Activated B cell treated with CpG ODN at 0.5 μM for 24 hours (primary cell): ENCODE measurements at places on chromosomes 7 and 10. TPM values are rescaled to one million over a fixed set of nuclear protein-coding genes. Genes with fewer than 3 reads are reported as not detected.

DNA sequence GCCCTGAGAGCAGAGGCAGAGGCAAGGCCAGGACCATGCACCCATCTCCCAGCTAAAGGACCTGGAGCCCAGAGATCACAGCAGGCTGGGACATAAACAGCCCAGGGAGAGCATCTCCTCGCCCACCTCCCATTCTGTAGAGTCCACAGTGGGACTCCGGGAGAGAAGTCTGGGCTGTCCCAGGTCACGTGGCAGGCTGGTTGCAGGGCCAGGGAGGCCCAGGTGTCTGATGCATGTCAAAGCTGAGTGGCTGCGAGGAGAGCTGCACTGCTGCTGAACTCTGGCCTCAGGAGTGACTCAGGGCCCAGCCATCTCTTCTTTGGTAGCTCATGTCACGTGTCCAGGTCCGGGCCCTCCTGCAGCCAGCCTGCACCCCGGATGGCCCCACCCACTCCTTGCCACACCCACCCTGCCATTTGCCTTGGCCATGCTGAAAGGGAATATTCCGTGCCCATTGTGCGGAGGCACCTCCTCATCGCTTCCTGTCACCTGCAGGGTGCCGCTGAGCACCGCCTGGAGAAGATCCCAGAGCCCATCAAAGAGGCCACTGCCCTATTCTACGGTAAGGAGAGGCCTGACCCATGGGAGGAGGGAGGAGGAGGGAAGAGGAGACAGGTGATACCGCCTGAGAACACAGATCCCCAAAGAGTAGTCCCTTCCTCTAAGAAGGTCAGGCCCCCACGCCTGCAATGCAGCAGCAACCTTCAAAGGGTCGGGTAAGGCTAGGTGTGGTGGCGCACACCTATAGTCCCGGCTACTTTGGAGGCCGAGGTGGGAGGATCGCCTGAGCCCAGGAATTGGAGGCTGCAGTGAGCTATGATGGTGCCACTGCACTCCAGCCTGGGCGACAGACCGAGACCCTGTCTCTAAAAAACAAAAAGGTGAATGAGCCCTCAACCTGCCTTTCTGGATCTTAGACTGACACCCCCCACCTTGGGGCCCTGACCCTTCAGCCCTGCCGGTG, 12.6 kb upstream of the SH2B2 start:
- H3K36me3 ChIP-seq, result no peaks in the 10 kb centered on the region
- no peak overlapping the region for H3K27ac ChIP-seq
- no peak overlapping the region for H3K4me3 ChIP-seq
- H3K27me3 ChIP-seq, result no peaks in the 10 kb centered on the region

- DNase-seq, result no peak
- H3K36me3 ChIP-seq, result no peaks in the 10 kb centered on the region
- H3K27me3 ChIP-seq, result no peaks in the 10 kb centered on the region
- no peak overlapping the region for H3K4me3 ChIP-seq
- H3K4me1 ChIP-seq, result no peaks in the 10 kb centered on the region
Observed at GRCh38 chr7:4225361-4225771, 456.7 kb upstream of the FOXK1 start.

DNA sequence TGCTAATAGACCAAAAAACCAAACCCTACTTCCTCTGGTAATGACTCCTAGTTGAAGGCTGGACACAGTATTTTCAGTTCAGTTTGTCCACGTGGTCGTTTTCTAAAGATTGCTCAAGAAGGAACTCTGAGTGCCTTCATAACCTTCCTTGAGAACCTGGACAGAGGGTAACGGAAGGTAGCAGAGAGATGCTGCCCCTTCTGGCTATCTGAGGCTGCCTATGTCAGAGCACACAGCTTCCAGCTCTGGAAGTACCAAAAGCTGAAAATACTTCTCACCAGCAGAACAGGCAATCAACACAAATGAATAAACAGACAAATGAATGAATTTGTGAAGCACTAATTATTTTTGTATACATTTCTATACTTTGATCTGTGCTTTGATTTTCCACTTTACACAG, 85.2 kb downstream of the AMPH start:
- no peaks in the 10 kb centered on the region for H3K36me3 ChIP-seq
- no peaks in the 10 kb centered on the region for H3K27me3 ChIP-seq
- DNase-seq, result no peak
- no peaks in the 10 kb centered on the region for H3K4me1 ChIP-seq
- H3K4me3 ChIP-seq, result no peak overlapping the region

DNA sequence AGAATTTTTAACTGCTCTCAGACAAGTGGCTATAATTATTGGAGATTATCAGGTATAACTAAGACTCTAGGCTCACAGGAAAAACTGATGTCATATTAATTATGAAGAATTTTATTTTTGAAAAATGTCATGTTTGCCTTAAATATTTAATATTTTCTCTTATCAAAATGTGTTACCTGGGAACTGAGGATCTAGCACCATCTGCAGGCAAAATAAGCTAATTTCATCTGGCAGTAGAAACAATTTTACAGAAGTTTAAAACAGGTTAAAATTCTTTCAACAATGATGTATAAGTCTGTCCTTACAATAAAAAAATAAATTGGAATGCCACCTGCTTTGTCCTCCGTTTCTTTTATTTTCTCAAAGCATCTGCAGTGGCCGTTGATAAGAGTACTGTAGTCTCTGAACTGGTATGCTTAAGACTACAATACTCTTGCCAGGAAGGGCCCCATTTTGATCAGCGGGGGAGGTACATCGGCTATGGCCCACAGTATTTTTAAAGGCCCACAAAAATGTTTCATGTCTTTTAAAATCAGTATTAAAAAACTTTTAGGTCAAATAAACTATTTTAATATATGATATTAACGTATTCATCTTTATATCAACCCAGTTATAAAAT, 81.3 kb downstream of the VWDE start:
- no peaks in the 10 kb centered on the region for H3K4me1 ChIP-seq
- no peaks in the 10 kb centered on the region for H3K36me3 ChIP-seq
- H3K27ac ChIP-seq, result no peak overlapping the region
- DNase-seq, result no peak

- no peaks in the 10 kb centered on the region for H3K27me3 ChIP-seq
- peaks cover 41% of the 10 kb centered on the region for H3K4me1 ChIP-seq
- peak within 1 kb of the TSS; percentile 96 for H3K4me3 ChIP-seq
- peaks cover 6% of the 10 kb centered on the region for H3K36me3 ChIP-seq
- peak within 1 kb of the TSS; percentile 91 for H3K27ac ChIP-seq
Observed at GRCh38 chr10:5977471-5978229, at the start of gene IL15RA. IL15RA (minus strand) TSS chr10:5977543; CDS start chr10:5977492, 51 bp downstream.

- H3K4me1 ChIP-seq, result peaks cover 3% of the 10 kb centered on the region
- no peak overlapping the region for H3K27ac ChIP-seq
- no peak for DNase-seq
Observed at GRCh38 chr10:86262688-86263181, 103.9 kb downstream of the GRID1 start.

DNA sequence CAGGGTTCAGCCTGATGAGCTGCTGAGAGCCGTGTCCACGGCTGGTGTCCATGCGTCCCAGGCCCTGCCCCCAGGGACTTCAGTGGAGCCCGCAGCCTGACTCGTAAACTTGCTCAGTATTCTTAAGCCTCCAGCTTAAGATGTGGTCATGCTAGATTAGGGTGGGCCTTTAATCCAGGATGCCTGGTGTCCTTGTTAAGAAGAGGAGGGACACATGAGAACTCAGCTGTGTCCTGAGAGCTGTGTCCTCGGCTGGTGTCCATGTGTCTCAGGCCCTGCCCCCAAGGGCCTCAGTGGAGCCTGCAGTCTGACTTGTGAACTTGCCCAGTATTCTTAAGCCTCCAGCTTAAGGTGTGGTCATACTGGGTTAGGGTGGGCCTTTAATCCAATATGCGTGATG, 23.0 kb downstream of the DOCK1 start:
- no peak overlapping the region for H3K4me3 ChIP-seq
- no peak for DNase-seq
- H3K36me3 ChIP-seq, result no peaks in the 10 kb centered on the region
- no peak overlapping the region for H3K27ac ChIP-seq

DNA sequence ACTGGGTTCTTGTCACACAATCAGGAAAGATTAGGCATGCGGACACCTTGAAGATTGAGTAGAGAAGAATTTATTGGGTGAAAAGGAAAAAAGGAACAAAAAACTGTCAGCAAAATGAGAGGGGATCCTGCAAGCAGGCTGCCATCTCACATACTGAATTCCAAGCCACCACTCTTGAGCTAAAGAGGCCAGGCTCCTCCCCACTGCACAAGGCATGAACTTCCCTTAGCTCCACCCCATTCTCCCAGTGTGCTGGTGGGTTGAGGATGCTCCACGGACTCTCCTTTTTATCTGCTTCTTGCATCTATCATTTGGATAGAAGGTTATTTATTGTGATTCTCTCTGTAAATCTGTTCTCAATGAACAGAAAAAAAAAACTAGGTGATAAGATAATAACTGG, 79.6 kb downstream of the ANKRD7 start:
- H3K36me3 ChIP-seq, result no peaks in the 10 kb centered on the region
- H3K4me1 ChIP-seq, result no peaks in the 10 kb centered on the region
- no peak overlapping the region for H3K4me3 ChIP-seq
- H3K27ac ChIP-seq, result no peak overlapping the region
- H3K27me3 ChIP-seq, result no peaks in the 10 kb centered on the region

DNA sequence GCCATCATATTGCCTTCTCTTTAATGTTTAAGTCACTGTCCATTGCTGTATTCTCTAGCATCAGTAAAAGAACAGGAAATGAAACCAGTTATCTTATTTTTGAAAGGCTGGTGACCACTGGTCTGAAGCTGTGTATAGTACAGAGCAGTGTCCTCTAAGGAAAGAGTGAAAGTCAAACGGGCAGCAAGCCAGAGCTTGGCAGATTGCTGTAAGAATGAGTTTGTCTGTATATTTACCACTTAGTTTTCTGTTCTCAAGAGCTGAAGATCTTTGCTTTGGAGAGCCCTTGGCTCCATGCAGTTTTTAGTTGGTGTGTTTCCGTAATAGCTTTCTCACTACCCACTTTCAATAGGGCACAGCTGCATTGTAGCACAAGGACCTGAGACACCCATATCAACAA, 31.9 kb downstream of the PCBD1 start:
- peaks cover 87% of the 10 kb centered on the region for H3K36me3 ChIP-seq
- no peaks in the 10 kb centered on the region for H3K27me3 ChIP-seq
- no peak for DNase-seq

- no peak overlapping the region for H3K4me3 ChIP-seq
- H3K36me3 ChIP-seq, result no peaks in the 10 kb centered on the region
- H3K27me3 ChIP-seq, result no peaks in the 10 kb centered on the region
- no peak for DNase-seq
Observed at GRCh38 chr7:105854498-105854897, 21.9 kb downstream of the ATXN7L1 start.

- H3K27ac ChIP-seq, result no peak overlapping the region
- H3K4me3 ChIP-seq, result no peak overlapping the region
- H3K27me3 ChIP-seq, result peaks cover 9% of the 10 kb centered on the region
- H3K4me1 ChIP-seq, result no peaks in the 10 kb centered on the region
- DNase-seq, result no peak
Observed at GRCh38 chr10:59582058-59582457, 127.6 kb downstream of the SLC16A9 start.

DNA sequence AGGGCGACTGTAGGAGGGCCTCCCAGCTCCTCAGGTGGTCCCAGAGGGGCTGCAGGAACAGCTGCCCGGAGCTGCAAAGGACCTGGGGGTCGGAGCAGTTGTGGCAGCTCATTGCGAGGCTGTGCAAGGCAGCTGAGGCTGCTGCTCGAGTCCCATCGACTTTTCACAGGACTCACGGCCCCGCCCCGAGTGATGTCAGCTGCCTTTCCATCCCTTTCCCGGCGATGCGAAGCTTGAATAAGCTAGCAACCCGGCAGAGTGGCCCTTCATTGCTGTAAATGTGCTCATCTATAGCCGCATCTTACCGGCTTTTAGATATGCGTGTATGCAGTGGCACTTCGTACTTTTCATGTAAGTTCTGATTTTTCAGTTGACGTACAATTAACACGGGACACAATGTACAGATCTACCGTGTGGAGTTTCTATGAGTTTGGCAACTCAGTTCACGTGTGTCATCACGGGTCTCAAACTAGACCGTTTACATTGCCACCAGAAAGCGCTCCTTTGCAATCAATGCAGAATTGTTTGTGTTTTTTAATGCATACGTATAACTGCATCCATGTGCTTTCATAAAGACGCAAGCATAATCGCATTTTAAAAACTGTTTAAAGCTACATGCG, at the start of gene CH25H:
TSS of gene CH25H (minus strand) at position 137 of the 620 bp plus-strand sequence. CDS start at position 112, 25 bp downstream.
- H3K27ac ChIP-seq, result no peak within 1 kb of the TSS
- no peaks in the 10 kb centered on the region for H3K36me3 ChIP-seq
- H3K4me1 ChIP-seq, result peaks cover 27% of the 10 kb centered on the region
- peak within 1 kb of the TSS; percentile 83 for H3K4me3 ChIP-seq
- peaks cover 47% of the 10 kb centered on the region for H3K27me3 ChIP-seq

DNA sequence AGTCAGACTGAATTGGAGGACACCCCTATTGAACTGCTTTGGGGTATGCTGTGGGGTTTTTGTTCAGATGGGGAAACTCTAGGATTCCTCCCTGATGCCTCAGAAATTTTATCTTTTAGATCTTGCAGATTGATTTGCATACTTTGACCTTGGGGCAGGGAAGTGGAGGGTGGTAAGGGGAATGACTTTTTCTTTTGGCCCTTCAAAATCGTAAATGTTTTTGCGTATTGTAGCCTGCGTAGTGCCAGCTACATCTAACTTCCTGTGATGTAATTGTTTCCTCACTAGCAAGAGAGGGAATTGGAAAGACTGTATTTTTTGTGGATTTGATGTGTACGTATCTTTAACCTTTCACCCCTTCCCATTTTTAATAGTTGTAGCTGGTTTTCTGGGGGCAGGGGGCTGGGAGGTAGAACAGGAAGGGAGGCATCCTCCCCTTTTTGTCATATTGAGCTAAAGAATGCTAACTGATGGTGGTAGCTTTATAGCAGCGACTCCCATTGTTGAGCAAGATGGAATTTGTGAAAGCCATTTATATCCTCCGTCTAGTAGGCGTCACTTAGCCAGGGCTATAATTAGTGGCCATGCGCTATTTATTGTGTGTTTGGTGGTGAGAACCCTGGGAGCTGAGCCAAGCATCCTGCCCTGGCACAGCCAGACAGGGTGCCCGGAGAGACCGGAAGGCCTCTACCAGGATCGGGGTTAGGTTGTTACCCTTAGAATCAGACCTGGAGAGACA, 11.3 kb downstream of the DUSP5 start:
- no peak overlapping the region for H3K27ac ChIP-seq
- H3K36me3 ChIP-seq, result peaks cover 91% of the 10 kb centered on the region
- H3K27me3 ChIP-seq, result no peaks in the 10 kb centered on the region
- no peak for DNase-seq
- H3K4me1 ChIP-seq, result peaks cover 52% of the 10 kb centered on the region
- no peak overlapping the region for H3K4me3 ChIP-seq

DNA sequence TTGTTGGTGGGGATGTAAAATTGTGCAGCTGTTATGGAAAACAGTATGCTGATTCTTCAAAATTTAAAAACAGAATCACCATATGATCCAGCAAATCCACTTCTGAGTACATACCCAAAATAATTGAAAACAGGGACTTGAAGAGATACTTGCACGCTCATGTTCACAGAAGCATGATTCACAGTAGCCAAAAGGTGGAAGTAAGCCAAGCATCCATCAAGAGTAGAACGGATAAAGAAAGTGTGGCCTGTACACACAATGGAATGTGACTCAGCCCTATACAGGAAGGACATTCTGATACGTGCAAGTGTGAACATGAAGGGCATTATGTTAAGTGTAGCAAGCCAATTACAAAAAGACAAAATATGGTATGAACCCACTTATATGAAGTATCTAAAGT, 696.7 kb upstream of the CELF2 start:
- H3K27me3 ChIP-seq, result no peaks in the 10 kb centered on the region
- H3K4me1 ChIP-seq, result no peaks in the 10 kb centered on the region
- H3K4me3 ChIP-seq, result no peak overlapping the region
- no peaks in the 10 kb centered on the region for H3K36me3 ChIP-seq

Gene CPEB3
- total RNA-seq, result 2.2 and 2.5 TPM in 2 replicates

Gene CDH23
- 0.17 and 0.29 TPM in 2 replicates for total RNA-seq

Gene PRKAR2B
- total RNA-seq, result 0.64 and 0.71 TPM in 2 replicates

Gene SRGN
- 91.4 and 95.5 TPM in 2 replicates for total RNA-seq

Gene PAPSS2
- not detected in 2 replicates for total RNA-seq

Gene HTR7
- not detected in 2 replicates for total RNA-seq

Gene BLOC1S2
- total RNA-seq, result 47.7 and 52.3 TPM in 2 replicates

Gene GDF2
- not detected in 2 replicates for total RNA-seq

Gene CHST12
- 10.3 and 14.4 TPM in 2 replicates for total RNA-seq
